ENCODE measurements at places on chromosomes 4 and X.

GRCh38 chr4:23680671-23681518 is 209.0 kb downstream of the PPARGC1A start:
- DNase-seq, result no peak

GRCh38 chrX:142251202-142251601 is 46.1 kb upstream of the MAGEC2 start:
- DNase-seq, result no peak

DNA sequence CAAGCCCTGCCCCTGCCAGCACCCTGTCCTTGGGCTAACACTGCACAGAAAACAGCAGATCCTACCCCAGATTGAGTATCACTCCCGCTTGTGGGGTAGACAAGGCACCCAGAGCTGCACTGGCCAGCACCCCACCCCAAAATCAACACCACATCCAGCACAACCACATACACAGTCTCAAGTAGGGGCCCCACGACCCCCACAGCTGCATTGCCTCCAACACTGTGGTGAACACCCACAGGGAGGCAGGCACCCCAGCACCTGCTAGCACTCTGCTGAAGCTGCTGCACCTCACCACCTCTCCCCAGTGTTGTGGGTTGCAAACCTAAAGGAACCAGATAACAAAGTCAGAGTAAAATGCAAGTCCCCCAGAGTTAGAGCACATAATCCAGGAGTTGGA is 589.9 kb downstream of the PCDH19 start:
- DNase-seq, result no peak

DNA sequence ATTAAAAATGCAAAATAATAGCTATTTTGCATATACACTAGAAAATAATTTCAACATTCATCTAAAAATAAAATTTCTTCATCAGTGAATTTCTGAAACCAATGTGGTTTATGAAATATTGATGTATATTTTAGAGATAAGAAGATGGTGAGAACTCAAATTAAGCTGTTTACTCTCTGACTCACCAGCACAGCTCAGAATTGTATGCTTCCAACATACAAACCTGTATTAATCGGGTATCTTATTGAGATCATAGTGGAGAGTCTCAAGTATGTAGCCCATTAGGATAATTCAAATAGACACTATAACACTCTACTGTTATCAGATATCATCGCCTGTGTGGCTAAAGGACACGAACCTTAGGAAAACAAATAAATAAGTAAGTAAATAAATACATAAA is 899.5 kb upstream of the INTU start:
- no peak for DNase-seq

Measured in RPMI8226 (cell line).